Thoracic aorta (tissue), 2 donors: ENCODE measurements at places on chromosomes 2 and 18. TPM values are rescaled to one million over a fixed set of nuclear protein-coding genes. Genes with fewer than 3 reads are reported as not detected.

DNA sequence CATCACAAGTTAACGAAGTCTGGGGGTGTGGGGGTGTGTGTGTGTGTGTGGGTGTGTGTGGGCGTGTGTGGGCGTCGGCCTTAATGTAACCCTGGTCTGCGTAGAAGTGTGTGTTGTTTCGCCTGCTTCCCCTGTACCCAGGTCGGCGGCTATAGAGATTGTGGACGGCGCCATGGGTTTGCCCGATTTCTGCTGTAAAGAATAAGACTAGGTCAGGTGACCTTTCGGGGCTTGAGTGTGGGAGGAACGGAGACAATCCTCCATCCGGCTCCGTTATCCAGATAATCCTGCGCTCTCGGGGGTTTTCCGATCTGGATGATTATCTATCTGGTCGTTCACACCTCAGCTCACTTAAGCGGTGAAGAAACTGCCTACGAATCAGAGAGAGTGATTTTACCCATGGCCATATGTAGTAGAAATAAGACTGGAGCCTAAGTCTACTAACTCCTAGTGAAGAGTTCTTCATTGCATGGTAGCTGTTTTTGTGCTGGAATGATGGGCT, 543 bp downstream of the HADHB start:
- DNase-seq: no peak

DNA sequence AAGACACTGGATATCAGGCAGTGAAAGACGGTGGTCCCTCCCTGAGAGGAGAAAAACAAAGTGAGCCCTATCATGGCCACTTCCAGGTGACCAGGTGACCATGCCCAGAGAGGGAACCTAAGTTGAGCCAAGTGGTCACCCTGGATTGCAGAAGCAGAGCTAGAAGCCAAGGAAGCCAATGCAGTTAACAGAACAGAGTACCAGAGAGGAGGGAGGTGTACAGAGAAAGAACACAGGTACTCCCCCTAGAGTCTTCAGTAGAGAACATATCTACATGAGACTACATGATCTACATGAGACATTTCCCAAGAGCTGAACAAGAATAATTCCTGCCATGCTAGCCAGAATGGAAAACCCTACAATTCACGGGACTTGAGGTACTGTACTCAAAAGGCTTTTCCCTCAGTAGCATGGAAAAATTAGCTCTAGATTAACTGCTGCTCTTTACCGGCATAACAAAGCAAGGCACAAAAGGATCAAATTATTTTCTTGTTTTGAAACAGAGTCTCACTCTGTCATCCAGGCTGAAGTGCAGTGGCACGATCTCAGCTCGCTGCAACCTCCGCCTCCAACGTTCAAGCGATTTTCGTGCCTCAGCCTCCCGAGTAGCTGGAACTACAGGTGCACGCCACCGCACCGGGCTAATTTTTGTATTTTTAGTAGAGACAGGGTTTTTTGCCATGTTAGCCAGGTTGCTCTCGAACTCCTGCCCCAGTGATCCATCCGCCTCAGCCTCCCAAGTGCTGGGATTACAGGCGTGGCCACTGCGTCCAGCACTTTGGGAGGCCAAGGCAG, 23.5 kb downstream of the ROCK2 start:
- DNase-seq: no peak

Gene SFTPB
- total RNA-seq: not detected

Gene PROC
- not detected for total RNA-seq

GRCh38 chr2:38037325-38037724, 38.6 kb downstream of the CYP1B1 start:
- no peak for DNase-seq

- DNase-seq: no peak
Measured at GRCh38 chr2:101693991-101694588, 3.4 kb upstream of the MAP4K4 start.

Gene POMC
- total RNA-seq: 1.2 TPM

DNA sequence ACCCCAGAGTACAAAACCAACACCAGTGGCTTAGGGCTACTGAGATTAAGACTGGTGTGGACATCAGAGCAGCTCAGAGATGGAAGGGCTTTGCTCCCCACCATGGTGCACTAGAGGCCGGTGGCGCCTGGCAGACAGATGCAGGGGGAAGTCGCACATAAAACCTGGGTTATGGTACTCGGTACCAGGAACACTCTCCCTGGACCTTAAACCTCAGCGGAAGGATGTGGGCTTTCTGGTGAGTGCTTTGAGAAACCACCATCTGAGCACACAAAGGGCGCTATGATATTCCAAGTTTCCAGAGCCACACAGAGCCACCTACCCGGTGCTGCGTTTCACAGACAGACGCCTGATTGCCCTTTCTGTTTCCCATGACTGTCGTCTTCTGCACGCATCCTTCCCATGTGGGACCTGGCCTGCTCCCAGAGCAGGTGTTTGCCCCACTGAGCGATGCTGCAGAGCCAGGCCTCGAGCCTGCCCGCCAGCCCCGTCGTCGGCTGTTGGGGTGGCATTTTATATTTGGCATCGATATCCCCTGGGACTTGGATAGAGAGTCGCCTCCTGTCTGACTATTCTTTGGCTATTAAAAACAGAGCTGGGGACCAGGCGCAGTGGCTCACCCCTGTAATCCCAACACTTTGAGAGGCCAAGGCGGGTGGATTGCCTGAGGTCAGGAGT, 89.5 kb upstream of the ODC1 start:
- no peak for DNase-seq

Gene EIPR1
- 17.9 TPM for total RNA-seq

DNA sequence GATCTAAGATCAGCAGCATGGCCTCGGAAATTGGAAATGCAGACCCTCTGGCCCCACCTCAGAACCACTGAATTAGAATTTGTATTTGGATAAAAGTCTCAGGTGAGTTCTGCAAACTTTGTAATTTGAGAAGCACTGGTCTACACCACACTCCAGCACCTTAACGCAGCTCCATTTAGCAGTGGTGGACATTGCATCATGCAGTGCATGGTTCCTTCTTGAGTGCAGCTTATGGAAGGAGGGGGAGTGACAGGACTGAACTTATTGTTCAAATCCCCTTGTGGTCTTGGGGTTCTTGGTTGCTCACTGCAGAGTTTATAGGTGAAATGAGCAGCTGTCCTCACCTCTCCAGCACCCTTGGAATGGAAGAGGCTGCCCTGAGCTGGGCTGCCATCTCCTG, 17.4 kb upstream of the STEAP3 start:
- DNase-seq: no peak

DNA sequence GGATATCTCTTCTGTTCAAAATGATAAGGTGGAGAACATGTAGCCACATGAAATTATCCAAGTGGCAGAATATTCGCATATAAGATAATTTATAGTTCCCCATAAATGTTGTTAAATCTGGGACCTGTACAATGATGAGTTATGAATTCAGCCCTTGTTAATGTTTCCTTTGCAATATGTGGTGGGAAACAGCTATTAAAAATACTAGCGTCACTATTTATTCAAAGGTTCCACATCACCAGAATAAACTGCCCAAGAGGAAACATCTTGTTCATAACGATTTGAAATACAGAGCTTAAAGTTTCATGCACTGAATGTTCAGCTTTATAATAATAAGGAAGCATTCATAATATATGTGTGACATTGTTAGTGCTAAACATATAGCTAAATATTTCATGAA, 223.9 kb upstream of the TCF4 start:
- no peak for DNase-seq

- DNase-seq: no peak
Measured at GRCh38 chr2:109373791-109374547, 239.8 kb downstream of the SEPTIN10 start.

- DNase-seq: no peak
Measured at GRCh38 chr2:169803480-169803879, 4.8 kb downstream of the SSB start.

- no peak for DNase-seq
Measured at GRCh38 chr2:163802284-163802683, 66.5 kb upstream of the FIGN start.

Gene UCN
- 1.8 TPM for total RNA-seq

DNA sequence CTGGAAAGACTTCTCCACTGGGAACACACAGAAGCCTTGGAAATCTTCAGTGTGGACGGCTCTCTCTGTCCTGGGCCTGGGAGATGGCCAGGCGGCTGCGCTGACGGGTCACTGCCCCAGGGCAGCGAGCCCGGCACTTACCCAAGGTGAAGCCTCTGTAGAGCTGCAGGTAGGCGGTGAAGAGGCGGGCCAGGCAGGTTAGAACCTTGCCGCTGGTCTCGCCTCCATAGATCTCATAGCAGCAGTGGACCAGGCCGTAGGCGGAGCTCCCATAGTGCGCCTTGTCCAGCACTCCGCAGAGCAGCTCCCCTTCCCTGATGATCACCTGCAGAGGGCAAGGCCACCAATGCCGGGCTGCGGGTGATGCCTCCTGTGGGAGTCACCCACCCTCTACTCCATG, 53.0 kb downstream of the POLR1A start:
- no peak for DNase-seq

DNA sequence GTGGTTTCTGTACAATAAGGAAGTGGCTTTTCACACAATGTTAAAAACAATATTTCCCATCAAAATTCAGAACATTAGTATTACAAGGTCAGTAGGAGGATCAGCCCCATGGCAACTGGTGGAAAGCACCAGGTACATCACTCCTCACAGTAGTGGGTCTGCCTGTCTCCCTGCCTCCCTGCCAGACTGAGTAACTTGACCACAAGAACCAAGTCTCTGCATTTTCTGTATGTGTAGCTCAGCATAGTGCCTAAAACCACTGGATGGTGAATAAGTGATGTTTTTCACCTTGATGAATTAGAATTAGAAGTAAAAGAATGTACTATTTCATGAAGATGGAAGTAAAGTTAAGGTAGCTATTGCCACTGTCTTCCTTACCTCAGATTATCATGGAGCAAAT, 4.1 kb upstream of the WDR7 start:
- no peak for DNase-seq

DNA sequence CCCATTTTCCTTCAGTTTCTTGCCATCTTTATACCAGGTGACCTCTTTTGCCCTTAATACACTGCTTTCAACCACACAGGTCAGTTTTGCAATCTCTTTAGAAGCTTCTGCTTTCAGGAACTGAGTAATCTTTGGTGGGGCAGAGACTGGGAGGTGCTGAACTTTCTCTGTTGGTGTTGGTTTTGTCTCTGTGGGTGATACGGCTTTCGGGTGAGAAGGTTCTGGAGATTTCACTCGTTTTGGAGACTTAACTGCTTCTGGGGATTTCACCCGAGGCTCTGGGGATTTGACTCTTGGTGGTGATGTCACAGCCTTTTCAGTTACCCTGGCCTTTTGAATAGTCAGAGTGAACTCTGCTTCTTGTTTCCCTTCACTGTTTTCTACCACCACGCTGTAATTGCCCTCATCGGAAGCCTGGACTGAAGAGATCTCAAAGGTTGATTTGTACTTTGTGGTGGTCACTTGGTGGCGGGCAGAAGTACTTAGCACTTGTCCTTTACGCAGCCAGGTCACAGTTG, 50.4 kb downstream of the PLEKHA3 start:
- DNase-seq: no peak

Gene LYPD6
- 0.28 TPM for total RNA-seq

- no peak for DNase-seq
Measured at GRCh38 chr2:20988905-20989304, 55.0 kb downstream of the APOB start.

Gene LINC00305
- not detected for total RNA-seq

DNA sequence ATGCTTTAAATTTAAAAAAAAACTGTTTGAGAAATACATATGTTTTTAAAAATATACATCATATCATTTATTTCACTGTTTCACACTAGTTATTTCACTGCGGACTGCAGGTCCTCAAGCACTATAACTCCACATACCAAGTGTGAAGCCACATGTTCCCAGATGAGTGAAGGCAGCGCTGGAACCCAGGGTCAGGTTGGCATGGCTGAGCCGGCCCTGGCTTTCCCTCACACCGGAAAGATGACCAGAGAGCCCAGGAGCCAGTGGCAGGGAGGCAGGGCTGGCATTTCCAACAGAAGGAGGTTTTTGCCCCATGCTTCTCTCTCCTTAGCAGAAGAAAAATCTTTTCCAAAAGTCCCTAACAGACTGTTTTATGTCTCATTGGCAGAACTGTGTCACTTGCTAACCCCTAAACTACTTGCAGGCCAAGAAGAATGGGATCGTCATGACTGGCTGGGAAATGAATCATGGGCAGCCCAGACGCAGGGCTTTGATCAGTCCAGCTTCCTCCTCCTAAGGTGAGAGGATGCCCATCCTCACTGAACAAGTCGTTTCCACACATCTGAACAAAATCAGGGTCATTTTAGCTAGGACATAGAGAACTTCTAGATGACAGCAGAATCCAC, 287.6 kb upstream of the HNRNPA3 start:
- no peak for DNase-seq

- no peak for DNase-seq
Measured at GRCh38 chr2:112187805-112188596, 49.8 kb downstream of the FBLN7 start.

Gene PTH2R
- not detected for total RNA-seq

- no peak for DNase-seq
Measured at GRCh38 chr2:21939967-21940366, 816.2 kb downstream of the TDRD15 start.

Gene CD8B
- total RNA-seq: 1.5 TPM

GRCh38 chr2:239108459-239108858, 260.6 kb downstream of the TWIST2 start:
- no peak for DNase-seq

Gene CCDC178
- total RNA-seq: not detected

DNA sequence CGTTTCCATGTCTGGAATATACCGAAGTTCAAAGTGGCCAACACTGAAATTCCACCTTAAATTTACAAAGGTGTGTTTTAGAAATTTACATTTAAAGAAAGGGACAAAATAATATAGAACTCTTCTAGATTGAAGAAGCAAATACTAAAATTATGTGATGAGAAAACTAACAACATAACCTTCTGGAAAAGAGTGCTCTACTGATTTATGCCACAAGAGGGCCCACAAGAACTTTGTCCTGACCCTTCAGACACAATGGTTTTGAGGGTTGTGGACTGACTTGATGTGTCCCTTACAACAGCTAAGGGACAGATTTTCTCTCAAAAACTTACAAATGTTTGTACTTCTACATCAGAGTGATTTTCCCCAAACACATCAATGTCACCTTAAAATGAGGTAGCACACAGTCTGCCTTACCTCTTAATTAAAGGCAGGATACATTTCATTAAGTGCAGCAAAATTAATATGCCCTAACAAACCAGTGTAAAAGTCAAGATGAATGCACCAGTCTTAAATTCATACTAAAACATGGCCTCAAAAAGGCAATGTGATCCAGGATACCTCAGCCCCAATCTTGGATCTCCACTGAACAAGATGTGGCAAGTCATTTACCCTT, 36.2 kb downstream of the EIF2AK3 start:
- DNase-seq: no peak
